ENCODE measurements at places on chromosomes 12 and 14.

DNA sequence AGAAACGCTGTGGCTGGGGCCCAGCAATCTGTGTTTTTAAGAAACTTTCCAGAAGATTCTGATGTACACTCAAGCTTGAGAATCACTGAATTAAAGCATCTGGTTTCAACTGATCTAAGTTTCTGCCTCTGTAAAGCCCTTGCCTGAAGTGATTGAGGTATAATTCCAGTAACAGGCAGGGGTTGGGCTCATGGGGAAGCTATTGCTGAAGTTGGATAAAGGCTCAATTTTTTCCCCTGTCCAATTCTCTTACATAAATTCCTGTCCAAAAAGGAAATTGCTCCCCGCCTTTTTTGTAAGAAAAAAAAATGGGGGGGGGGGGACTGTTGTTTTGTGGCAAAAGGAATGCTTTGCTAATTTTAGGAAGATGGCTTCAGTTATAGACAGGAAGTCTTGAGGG is 337.4 kb downstream of the NUAK1 start:
- DNase-seq: no peak

- DNase-seq: no peak
Observed at GRCh38 chr14:30445852-30446251, 113.1 kb upstream of the G2E3 start.

- DNase-seq: no peak
Observed at GRCh38 chr12:28568118-28568517, 377.9 kb downstream of the CCDC91 start.

DNA sequence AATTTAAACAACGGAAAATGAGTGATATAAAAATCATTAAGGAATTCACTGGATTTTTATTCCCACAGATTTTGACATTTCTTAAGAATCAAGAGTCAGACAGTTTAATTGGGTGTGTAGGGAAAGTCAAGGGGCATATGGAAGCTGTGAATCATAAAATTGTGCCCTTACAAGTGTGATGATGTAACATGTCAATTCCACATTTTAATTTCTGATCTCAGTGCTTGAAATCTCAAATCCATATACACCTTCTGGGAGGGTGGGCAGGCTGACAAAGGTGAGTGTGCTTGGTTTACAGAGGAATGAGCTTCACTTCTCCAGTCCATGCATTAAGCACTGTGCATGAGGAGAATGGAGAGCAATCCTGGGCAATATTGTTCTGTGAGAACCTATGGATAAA is 1.0 kb upstream of the KRT6A start:
- DNase-seq: no peak

GRCh38 chr12:119134284-119135072 is 44.3 kb upstream of the HSPB8 start:
- DNase-seq: no peak

- no peak for DNase-seq
Observed at GRCh38 chr12:123046431-123046830, 66.0 kb downstream of the ARL6IP4 start.

DNA sequence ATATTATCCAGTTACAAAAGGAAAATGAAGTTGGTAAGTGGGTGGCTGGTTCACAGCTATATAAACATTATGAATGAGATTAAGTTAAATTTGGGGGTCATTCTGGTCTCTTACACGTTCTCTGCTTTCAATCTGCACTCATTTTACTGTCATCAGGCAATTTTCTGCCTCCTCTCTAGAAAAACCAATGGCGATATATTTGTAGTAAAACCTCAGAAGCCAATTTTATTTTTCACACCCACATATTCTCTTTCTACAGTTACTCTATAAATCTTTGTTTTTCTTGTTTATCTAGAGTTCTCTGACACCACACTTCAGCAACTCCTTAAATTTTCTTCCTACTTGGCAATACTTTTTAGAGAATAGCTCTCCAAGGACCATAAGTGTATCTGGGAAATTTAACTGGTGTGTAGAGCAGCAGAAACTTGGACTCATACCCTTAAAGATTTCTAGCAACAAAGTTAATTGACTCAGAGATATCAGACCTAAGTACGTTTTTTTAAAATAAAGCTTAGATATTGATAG is 926.9 kb downstream of the TMTC2 start:
- no peak for DNase-seq

- no peak for DNase-seq
Observed at GRCh38 chr12:19306366-19306765, 132.9 kb upstream of the AEBP2 start.

DNA sequence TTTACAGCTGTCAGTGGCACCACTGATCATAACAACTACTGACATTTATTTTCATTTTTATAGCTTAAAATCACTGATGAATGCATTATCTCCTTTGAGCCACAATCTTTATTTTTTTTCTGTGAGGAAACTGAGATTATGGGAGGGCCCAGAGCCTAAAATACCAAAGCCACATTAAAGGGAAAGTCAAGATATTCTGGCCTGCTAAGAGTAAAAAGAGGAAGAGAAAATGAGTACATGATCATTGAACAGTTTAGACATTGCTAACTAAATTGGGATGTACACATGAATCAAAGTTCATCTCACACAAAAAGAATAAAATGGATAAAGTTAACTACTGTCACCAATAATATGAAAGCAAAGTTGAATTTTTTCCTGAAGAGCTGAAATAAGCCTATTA is 170.5 kb upstream of the GARIN2 start:
- DNase-seq: no peak

DNA sequence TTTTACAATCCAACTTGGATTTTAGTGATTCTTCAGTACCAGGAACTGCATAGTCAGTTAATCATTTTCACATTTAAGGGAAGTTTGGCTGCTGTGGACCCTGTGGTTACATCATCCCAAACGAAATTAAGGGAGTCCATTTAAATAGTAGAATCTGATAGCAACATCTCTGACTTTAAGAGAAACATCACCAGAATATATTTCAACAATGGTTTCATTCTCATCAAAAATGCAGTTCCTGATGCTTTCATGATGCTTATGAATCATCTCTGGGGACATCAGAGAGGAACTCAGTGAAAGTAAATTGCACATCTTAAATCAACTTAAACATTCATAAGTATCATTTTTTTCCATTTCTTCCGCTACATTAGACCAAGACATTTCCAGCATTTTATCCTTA is 1170.7 kb downstream of the FSCB start:
- no peak for DNase-seq

- DNase-seq: no peak
Observed at GRCh38 chr14:26839481-26839880, 241.6 kb upstream of the NOVA1 start.

GRCh38 chr14:102187568-102188001 is 47.9 kb downstream of the WDR20 start:
- DNase-seq: no peak

GRCh38 chr14:77133720-77134338 is 7.8 kb downstream of the ZDHHC22 start:
- DNase-seq: peak; percentile 10

- DNase-seq: no peak
Observed at GRCh38 chr12:30643366-30643765, 52.3 kb downstream of the IPO8 start.

DNA sequence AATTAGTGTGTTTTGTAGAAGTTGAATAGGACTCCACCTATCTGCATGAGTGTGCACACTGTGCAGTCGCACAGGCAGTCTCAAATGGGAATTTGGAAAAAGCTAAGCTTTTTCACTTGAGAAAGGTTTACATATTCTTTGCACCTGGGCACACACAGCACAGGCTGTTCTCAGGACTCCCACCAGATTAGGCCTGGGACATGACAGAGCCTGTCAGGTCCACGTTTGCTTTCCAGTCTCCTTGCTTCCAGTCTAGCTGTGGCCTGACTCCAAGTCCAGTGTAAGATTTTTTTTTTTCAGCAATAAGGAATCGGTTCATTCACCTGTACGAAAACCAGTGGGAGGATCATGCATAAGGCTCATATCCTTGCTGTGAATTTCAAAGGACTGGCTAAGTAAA is 181.3 kb downstream of the ZFP36L1 start:
- DNase-seq: no peak

GRCh38 chr12:103431387-103431786 is 64.4 kb downstream of the C12orf42 start:
- DNase-seq: no peak
